ENCODE measurements at places on chromosomes 2 and 18.

DNA sequence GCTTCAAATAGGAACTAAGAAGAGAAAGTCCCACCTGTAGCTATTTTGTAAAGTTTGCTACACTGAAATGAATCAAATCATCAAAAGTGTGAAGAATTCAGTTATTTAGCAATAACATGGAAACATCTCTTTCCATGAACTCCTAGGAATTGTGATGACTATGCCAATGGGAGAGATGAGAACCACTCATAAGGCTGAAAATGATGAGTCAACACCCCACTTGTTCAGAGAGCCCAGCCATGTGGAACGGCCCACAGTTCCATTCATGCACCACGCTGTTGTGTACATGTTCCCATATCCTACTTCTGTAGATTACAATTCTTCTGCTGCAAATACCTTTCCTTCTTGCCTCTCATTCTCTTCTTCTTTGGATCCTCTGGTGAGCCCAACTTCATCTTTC lies 645.5 kb upstream of the ID2 start:
- no peak for DNase-seq

GRCh38 chr2:24580561-24580960 lies 89.5 kb downstream of the NCOA1 start:
- no peak for DNase-seq

GRCh38 chr18:45836242-45837205 lies 11.0 kb downstream of the SIGLEC15 start:
- DNase-seq = no peak

DNA sequence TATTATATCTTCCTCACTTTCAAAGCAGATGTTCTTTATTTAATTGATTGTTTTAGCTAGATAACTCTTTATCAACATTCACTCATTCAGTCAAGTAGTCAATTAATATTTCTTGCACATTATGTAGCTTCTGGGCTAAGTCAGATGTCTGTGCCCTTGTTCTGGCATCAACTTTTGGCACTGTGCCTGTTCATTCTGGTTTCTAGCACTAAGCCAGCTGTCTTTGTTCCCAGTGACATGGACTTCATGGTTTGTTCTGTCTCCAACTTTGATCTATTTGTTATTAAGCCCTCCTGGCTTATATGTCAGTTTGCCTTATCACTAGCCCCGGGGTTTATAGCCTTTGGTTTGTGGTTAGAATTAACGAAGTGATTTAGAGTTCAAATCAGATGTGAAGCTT lies 247.9 kb upstream of the SYT4 start:
- DNase-seq = no peak

GRCh38 chr2:237731663-237732062 lies 66.9 kb upstream of the RBM44 start:
- no peak for DNase-seq

GRCh38 chr2:218398437-218399390 lies 954 bp upstream of the CTDSP1 start:
- peak; percentile 65 for DNase-seq

GRCh38 chr2:235011929-235012631 lies 60.3 kb downstream of the SH3BP4 start:
- no peak for DNase-seq

GRCh38 chr18:36589857-36590543 lies 238.8 kb downstream of the TPGS2 start:
- DNase-seq = no peak

- peak; percentile 99 for DNase-seq
These were observed 170.1 kb downstream of the ASB1 start for GRCh38 chr2:238596571-238597551.

- DNase-seq = peak; percentile 75
These were observed 121.8 kb downstream of the FHOD3 start for GRCh38 chr18:36419188-36419899.

- DNase-seq = no peak
These were observed 44.5 kb downstream of the LTBP1 start for GRCh38 chr2:32991091-32991845.

GRCh38 chr18:36503477-36503876 lies 206.0 kb downstream of the FHOD3 start:
- no peak for DNase-seq

DNA sequence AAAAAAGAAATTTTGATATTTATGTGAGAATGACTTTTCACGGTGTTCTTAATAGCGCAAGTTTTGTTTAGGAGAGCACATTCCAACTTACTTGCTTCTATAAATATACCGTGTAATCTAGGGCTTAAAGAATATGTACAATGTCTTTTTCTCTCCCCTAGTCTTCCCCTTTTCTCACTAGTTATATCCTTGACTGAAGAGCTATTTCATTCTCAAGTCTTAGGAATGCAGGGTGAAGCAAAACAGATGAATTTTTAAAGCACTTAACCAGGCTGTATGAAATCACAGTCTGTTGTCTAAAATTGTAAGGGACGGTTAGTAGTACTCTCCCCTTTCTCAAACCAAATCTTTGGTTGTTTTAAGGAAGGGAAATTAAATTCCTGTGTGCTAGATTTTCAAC lies 29.6 kb upstream of the SLC30A6 start:
- DNase-seq = no peak

DNA sequence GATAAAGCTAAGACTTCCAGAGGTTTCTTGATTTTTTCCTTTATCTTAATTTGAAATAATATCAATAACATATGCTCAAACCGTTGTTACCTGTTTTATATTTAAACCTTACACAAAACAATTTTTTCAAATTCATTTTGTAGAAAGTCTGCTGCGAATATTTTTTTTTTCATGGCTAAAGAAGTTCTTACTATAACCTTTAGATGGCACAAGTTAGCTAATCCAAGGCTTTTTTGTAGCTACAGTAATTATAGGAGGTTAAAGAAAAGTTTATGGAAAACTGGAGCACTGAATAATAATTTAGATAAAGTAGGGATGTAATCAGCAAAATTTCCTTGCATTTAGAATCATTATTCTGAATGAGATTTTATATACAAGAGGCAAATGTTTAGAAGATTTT lies 78.0 kb upstream of the PNPT1 start:
- no peak for DNase-seq

GRCh38 chr2:3613524-3613905 lies 18.6 kb downstream of the COLEC11 start:
- DNase-seq = no peak

- no peak for DNase-seq
These were observed 14.8 kb downstream of the TRABD2A start for GRCh38 chr2:84866122-84866521.

- peak; percentile 51 for DNase-seq
These were observed 916 bp upstream of the PDCD1 start for GRCh38 chr2:241859436-241860183.

DNA sequence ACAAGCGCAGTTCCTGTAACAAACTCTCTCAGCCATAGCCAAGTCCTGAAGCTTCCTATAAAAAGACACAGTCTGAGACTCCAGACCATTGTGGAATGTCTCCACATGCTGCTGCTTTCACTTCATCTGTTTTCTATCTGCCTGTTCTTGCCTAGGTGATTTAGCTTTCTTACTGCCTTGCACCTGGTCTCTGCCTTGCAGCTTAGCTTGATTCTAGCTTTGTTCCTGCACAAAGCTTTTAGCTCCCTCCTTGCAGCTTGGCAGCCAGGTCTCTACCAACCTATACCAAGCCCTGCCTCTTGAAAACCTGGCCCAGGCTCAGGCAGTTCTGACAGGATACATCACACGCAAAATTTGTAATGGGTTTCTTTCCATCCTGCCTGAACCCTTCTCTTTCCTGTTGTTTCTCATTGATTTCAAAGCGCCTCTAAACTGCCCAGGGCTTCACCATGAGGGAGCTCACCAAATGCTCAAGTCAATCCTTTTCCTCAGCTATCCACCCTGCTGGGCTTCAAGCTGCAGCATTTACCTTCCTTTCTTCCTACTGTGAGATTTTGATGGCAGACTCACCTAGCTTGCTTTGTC lies 941.3 kb upstream of the NXPH2 start:
- DNase-seq = peak; percentile 7

DNA sequence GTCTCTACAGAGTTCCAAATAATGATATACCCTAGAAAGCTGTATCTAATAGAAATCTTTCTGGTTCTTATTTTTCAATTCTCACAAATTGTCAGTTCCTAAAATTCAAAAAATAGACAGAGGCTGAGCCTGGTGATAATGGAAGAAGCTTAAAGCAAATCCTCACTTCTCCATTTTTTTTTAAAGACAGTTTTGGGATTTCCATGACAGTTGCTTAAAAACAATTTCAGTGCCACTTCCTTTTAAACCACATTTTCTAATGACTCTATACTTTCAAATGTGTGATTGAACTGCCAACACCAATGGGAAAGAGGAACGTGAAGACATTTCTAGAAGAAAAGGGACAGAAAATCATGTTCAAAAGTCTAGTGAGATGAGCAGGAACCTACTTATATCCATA lies 4.0 kb downstream of the GKN2 start:
- no peak for DNase-seq

- no peak for DNase-seq
These were observed 48.6 kb upstream of the RAPH1 start for GRCh38 chr2:203583701-203584100.

DNA sequence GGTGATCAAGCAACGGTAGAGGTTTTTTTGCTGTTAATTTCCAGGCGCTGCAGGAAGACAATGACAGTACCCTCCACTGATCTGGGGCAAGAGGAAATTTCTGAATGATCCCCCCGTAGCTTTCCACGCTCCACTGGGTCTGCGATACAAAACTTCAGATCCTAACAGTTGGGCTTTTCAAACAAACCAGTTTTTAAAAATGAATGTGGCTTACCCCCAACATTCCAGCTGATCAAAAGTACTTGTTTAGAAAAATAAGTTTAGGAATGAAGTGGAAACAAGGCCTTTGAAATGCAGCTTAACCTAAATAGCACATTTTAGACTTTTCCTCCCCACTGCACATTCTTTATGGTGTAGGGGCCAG lies 5.7 kb downstream of the ZFP36L2 start:
- peak; percentile 87 for DNase-seq

GRCh38 chr2:174149530-174149929 lies 98.8 kb downstream of the OLA1 start:
- no peak for DNase-seq

- no peak for DNase-seq
These were observed 1109.1 kb upstream of the NRXN1 start for GRCh38 chr2:52141076-52141475.

DNA sequence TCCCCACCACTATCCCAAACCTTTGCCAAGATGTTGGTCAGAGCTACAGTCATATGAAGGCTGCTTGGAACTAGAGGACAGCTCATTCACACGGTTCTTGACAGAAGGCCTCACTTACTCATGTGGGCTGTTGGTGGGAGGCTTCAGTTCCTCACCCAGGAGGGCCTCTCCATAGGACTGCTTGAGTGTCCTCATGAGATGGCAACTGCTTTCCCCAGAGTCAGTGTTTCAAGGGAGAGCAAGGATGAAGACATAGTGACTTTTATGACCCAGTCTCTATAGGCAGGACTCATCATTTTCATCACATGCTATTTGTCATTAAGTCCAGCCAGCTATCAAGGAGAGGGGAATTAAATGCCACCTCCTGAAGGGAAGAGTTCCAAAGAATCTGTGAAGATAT lies 33.4 kb upstream of the OLA1 start:
- no peak for DNase-seq

GRCh38 chr2:135023886-135024485 lies 23.3 kb downstream of the MAP3K19 start:
- DNase-seq = no peak

- no peak for DNase-seq
These were observed 92.1 kb downstream of the PXDN start for GRCh38 chr2:1652034-1652790.

GRCh38 chr2:186518945-186519344 lies 32.9 kb downstream of the ZC3H15 start:
- DNase-seq = peak; percentile 77

- DNase-seq = no peak
These were observed 35.3 kb upstream of the NPAS2 start for GRCh38 chr2:100784681-100785080.

- peak; percentile 10 for DNase-seq
These were observed 143.0 kb downstream of the ZNF516 start for GRCh38 chr18:76351961-76352581.

- DNase-seq = no peak
These were observed 6.7 kb downstream of the INO80C start for GRCh38 chr18:35490894-35491699.

DNA sequence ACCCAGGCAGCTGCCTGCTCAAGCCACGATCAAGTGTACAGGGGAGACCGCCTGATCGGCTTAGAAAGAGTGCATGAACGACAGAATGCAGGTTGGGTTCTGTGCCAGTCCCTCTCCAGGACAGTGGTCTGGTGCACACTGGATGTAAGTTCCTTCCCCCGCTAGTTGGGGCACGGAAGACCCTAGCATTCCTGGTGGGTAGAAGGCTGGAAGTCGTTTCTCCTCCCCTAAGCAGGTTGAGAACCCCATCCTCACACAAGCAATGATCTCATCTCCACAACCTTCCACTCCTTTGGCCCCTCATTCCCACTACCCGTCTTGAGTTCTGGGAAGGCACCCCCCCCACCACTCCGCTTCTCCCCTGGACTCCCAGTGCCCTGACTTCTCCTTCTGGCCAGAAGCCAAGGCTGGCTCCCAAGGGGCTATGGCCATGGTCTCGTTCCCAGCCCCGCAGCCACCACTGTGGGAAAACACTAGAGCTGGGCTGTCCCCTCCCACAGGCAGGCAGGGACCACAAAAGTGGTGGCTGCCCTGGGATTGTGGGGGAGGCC lies 1.4 kb upstream of the ANKRD39 start:
- no peak for DNase-seq

DNA sequence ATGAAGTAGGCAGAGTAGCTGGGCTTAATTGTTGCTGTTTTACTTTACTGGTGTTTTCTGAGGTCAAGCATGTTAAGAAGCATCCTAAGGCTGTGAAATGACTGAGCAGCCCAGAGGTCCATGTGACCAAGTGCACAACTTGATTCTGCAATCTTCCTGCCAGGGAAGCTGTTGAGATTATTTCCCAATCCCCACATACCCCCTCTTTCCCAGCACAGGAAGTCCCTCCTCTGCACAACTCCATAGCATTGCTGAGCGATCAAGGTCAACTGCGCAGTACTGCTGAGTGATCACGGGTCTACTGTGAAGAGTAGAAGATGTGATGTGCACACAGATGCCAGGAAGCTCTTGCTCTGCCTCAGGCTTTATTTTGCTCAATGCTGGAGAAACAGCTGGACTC lies 105.8 kb downstream of the GALNT14 start:
- no peak for DNase-seq

DNA sequence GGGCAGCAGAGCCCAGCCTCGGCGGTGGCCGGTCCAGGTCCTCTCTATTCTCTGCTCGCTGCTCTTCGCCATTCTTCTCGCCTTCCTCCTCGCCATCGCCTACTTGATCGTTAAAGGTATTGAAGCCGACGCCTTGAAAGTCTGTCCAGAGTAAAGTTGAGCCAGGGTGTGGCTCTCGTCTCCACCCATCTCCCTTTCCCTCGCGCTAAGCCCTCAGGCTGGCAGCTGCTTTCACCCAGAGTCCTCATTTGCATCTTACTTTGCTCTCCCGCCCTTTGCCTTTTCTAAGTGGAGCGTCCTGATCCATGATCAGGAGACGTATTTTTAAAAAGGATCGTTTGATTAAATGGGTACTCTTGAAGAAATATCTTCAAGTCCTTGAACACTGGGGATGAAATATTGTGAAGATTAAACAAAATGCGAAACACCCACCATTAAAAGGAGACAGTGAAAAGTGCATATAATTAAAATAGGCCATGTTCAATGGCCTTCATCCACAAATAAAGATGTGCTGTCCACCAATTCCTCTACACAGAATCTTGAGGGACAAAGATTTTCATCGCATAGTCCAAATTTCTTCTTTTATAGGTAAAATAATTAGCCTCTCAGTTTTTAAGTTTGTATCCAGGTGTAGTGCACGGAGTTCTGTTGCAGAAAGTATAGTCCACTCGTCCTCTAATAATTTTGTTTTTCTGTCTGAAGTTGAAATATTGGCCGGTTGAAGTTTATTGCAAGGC lies 657 bp downstream of the ARL6IP6 start:
- no peak for DNase-seq
